Activated CD4-positive, CD25-positive, alpha-beta regulatory T cell (primary cell): ENCODE measurements at places on chromosomes 12 and 14.

DNA sequence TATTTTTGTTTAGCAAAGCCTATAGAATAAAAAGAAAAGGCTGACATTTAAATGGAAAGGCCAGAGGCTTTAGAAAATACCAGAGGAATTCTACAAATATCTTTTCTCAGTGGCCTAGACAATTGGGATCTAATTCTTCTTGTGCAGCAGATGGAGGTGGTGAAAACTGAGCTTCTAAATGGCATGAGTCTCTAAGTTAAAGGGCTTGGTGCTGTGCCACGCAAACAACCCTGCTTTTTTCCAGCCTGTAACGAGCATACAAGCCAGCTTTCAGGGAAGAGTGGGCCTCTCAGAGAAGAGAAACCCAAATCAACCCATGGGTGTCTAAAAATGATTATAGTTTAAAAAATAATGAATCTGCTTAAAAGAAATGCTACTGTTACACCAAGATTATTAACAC lies 237.9 kb upstream of the NAV3 start:
- no peak for DNase-seq

DNA sequence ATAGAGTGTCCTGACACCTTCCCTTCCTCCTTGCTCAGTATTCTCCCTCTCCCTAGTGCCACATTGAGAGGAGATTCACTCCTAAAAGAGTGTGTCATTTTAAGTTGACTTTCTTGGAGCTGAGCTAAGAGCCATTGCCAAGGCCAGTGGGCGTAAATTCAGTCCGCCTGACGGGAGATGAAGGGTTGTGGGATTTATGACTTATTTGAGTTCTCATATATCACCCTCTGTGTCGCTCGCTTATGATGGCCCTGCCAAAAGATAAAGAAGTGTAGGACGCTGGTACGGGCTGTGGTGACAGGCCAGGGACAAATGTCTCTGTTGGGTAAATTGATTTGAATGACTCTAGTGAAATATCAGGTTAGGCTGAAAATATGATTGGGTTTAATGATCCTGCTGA lies 867.4 kb downstream of the NRXN3 start:
- DNase-seq = no peak

GRCh38 chr12:13211191-13211858 lies 14.8 kb downstream of the EMP1 start:
- DNase-seq = no peak

- DNase-seq = no peak
Observed at GRCh38 chr12:66693901-66694513, 15.1 kb upstream of the GRIP1 start.

- DNase-seq = no peak
Observed at GRCh38 chr12:10771132-10771733, 31.2 kb downstream of the TAS2R7 start.

DNA sequence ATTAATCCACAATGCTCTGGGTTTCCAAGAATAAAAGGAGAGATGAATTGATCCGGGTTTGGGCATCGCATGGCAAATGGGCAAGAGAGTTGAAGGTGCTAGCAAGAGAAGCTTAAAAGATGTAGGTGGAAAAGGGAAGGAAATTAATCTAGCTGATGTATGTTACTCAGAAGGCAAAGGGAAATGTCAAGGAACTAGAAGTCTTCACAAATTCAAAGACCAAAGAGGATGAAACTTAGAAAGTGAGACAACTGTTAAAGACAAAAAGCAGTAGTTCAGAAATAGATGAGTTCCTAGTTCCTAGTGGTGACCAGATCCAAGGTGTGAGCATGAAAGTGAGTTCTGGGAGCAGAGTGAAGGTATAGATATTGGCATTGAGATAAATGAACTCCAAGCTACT lies 228.3 kb downstream of the SEC23A start:
- DNase-seq = no peak

DNA sequence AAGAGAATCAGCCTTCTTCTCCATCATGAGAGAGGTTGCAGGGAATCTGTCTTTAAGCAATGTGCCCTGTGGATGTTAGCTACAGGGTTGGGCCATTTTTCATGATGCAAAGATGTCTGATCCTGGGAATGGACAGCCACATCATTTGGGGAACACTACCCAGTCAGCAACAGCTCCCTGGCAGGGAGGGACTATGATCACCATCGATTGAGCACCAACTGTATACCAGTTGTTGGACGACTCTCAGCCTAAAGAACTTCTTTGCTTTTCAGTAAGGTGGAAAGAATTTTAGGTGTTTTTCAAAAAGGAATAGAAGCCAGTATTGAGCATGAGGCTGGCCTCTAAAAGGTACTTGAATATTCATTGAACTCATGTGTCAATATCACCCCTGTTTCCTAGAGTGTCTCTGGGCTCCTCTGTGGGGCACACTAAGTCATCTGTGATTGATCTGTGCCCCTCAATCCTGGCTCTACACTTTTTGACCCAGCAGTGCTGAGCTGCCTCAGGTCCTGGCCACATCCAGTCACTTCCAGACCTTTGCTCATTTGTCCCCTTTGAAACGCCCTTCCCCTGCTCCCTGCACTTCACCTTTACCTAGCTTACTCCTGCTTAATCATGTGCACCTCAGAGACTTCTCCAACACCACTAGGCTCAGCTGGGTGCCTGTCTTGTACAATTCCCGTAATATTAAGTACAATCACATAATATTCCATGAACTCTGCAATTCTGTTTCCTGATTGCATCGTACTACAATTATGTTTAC lies 2.2 kb upstream of the CLMN start:
- DNase-seq = no peak

GRCh38 chr12:12531194-12531593 lies 31.5 kb downstream of the DUSP16 start:
- no peak for DNase-seq

DNA sequence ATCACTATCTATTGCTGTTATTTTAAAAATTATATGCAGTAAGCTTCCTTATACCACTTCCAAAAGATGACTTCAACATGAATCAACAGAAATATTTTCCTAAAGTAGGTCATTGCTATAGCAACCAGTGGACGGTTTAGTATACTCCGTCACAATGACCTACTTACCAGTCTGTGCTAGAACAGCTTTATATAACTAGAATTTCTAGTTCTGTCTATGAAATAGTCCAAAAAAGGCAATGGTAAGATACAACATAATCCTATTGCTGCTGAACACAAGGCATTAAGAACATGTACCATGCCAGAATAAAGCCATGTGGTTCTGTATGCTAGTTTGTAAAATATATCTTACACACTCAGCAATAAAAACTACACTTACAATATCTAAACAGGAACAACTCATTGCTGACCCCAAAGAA lies 40.7 kb upstream of the MTERF2 start:
- no peak for DNase-seq

- no peak for DNase-seq
Observed at GRCh38 chr12:46933947-46934346, 108.2 kb upstream of the SLC38A4 start.

GRCh38 chr14:98301681-98302080 lies 970.3 kb downstream of the BCL11B start:
- DNase-seq = no peak

GRCh38 chr12:95673576-95673975 lies 117.0 kb downstream of the NTN4 start:
- DNase-seq = no peak

- DNase-seq = no peak
Observed at GRCh38 chr14:68544081-68544892, 248.6 kb downstream of the ZFP36L1 start.

GRCh38 chr14:90490720-90491050 lies 93.9 kb downstream of the CALM1 start:
- no peak for DNase-seq

- no peak for DNase-seq
Observed at GRCh38 chr12:59499774-59500173, 96.1 kb upstream of the SLC16A7 start.

DNA sequence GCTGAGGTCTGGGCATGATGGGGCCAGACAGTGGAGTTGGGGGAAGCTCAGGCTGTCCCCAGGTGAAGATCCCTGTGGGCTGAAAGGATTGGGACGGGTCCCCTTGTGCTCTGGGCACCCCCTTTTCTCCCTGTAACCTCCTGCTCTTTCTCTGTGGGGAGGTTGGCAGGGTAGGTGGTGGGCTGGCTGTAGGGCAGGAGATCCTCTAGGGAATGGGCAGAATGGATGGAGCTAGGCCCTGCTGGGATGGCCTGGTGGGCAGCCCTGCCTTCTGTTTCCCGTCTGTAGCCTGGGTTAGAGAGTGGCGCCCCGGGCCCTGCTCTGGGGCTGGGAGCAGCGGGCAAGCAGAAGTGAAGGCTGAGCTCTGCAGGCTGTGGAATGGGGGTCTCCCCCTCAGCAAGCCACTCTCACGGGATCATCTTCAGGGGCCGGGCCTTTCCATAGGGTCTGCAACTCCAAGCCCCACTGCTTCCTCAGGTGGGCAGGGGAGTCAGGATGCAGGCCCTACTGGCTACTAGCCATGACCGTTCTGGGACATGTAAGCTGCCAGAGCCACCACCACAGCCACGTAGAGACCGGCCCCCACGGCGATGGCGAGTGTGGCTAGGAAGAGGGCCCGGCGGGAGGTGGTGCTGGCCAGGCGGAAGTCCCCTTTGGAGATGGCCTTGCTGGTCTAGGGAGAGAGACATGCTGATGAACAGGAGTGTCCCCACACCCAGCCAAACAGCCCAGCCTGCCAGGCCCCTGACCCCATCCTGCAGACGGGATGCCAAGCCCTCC lies 18.8 kb downstream of the SYNDIG1L start:
- DNase-seq = no peak

DNA sequence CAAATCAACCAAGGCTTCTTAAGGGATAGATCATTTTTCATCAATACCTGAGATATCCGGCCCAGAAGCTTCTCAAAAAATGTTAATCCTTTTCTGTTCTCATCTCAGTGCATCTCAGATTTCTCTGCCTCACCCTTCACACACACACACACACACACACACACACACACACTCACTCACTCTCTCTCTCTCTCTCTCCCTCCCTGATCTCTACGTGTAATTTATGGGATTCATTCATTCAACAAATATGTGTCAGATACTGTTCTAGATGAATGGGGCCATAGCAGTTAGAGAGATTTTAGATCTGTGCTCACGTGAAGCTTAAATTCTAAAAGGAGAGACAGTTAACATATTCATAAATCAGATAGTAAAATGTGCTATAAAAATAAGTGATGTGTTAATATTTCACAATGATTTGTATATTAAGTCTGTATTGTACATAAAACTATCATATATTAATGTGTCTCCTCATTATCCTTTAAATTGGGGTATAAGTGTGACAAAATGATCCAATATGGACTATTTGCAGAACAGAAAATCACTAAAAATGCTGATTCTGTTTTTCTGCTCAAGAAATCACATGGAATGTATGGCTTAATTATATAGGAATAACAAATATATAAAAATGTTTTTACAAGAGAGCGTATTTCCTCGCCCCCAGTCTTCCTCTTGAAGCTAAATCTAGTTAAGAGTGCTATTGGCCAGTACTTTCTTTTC lies 7.3 kb upstream of the FRMD6 start:
- DNase-seq = no peak

- DNase-seq = no peak
Observed at GRCh38 chr12:130878193-130879185, 6.6 kb downstream of the RAN start.

DNA sequence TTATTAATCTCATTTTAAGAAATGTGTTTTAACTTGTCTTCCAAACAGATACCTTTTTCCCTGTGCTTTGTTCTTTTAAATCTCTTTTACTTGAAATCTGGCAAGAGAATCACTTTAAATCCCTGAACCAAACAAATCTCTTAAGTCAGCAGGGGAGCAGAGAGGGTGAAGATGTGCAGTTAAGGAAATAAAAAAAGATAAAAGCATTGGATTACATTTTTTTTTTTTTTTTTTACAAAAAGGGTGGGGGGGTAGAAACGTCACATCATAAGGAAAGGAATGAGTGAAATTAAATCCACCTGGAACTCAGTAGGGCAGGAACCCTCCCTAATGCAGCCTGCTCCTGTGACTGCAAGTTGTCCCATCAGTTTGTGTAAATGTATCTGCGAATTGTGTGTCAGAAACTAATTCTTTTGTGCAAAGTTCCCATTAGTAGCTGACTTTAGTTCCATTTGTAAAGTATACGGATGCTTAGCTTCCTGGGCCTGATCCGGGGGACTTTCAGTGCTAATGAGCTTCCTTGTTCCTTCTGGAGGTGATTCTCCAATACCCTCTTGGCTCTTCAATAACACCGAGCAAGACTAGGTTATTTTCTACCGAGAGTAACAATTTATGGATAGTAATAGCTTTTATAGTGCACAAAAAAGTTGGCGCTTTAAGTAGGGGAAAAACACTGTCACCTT lies 1.5 kb downstream of the TTC6 start:
- no peak for DNase-seq

- no peak for DNase-seq
Observed at GRCh38 chr14:41607304-41607775, 664 bp downstream of the LRFN5 start.
